ENCODE measurements at places on chromosomes 2 and 18.

- no peak for DNase-seq
These were observed 11.1 kb downstream of the RTTN start for GRCh38 chr18:70194227-70194890.

DNA sequence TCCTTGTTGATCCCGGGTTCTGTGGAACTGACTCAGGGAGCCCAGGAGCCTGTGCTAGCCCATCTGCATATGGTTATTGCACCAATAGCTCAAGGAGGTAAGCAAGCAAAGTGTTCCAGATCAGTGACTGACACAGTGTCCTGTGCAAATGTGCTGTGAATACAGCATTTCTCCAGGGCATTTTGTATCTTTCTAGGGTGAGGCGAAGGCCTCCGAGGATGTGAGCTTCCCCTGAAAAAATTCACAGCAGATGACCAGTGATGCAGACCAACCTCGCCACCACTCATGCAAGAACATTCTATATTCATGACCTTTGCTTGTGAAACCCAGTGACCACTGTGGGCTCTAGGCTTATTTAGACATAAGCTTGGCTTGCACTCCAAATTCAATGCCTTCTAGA lies 15.2 kb upstream of the NT5DC4 start:
- DNase-seq: no peak

- DNase-seq: no peak
These were observed 765 bp upstream of the LHCGR start for GRCh38 chr2:48756289-48756688.

- DNase-seq: no peak
These were observed 9.4 kb upstream of the GBX2 start for GRCh38 chr2:236177604-236177966.

DNA sequence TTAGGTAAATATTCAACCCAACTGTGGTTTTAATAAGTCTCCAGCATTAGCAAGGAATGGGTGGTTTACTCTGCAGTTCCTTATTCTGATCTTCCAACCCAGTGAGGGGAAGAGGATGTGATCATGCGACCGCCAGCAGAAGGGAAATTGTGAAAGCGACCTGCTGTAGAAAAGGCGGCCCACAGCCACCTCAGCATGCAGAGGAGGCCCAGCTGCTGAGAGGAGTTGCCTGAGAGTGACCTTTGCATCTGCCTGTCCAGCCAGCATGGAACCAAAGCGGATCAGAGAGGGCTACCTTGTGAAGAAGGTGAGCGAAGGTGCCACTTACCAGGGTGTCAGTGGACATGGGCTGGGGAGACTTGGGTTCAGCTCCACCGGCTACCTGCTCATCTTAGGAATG lies at the start of gene PLEK:
TSS of gene PLEK (plus strand) at position 196 of the 400 bp plus-strand sequence. CDS start at position 266, 70 bp downstream.
- DNase-seq: no peak
